ENCODE measurements at places on chromosomes 11 and 22. TPM values are rescaled to one million over a fixed set of nuclear protein-coding genes. Genes with fewer than 3 reads are reported as not detected.

- peak; percentile 72 for DNase-seq
Measured at GRCh38 chr22:30205281-30206115, 41.1 kb downstream of the LIF start.

Gene IPO7
- 5.3 TPM for polyA plus RNA-seq

- DNase-seq = no peak
Measured at GRCh38 chr11:20192151-20192550, 31.9 kb upstream of the DBX1 start.

DNA sequence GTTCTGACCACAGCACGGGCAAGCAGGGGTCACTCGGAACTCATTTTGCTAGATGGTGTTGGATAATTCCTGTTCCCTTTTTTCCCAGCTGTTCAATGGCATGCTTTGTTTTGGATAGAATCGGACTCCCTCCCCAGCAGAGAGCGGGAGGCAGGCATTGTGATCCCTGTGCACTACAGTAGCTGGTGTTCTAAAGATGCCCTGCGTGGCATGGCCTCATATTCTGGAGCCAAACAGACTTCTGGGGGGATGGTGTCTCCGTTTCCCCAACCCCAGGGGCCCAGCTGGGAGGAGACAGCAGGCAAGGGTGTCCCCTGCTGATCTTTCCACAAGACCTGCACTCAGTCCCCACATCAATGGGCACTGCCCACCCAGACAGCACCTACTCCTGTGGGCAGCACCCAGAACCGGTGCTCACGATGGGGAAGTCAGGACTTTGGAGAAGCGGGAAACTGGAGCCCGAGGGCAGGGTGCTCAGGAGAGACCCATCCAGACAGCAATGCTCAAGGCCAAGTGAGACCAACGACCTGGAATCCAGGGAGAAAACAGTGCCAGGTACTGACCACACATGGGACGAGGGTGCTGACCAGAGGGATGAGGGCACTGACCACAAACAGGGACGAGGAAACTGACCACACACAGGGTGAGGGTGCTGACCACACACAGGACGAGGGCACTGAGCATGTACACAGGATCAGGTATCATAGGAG, 934.9 kb downstream of the BRD1 start:
- DNase-seq = no peak
